ENCODE measurements at places on chromosomes 7 and 10.

GRCh38 chr7:99004216-99004615 is 125.9 kb downstream of the TRRAP start:
- DNase-seq: no peak

- DNase-seq: no peak
These were observed 19.2 kb downstream of the TBATA start for GRCh38 chr10:70765794-70766594.

DNA sequence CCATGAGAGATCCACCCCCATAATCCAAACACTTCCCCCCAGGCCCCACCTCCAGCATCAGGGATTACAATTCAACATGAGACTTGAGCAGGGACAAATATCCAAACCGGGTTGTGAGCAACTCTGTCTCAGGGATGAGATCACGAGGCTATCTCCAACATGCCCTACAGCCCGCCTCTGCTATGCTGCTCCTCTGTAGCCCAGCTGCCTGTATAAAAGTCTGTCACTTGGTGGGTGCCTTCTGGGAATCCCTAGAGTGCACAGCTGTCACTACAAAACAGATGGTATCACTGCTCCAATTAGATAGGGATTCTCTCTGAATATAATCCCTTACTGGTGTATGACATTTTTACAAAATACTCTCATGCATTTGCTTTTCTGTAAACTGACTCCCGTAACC is 114.9 kb upstream of the NANOS1 start:
- no peak for DNase-seq

DNA sequence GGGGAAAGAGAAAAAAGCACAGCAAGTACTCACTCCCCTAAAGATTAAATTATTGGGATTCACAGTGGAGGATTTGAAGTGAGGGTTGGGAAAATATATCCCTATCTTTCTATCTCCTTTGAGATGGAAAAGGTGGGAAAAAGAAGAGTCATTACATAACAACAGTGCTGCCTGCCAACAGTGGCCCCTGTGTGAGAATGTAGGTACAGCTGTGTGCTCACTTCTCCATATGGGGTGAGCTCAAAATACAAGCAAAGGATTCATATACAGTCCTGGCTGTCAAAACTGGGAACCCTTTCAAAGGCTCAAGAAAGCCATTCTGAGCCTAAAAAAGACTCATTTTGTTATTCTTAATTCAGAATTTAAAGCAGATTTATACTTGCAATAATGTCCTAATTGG is 458.5 kb downstream of the GPAM start:
- DNase-seq: no peak

DNA sequence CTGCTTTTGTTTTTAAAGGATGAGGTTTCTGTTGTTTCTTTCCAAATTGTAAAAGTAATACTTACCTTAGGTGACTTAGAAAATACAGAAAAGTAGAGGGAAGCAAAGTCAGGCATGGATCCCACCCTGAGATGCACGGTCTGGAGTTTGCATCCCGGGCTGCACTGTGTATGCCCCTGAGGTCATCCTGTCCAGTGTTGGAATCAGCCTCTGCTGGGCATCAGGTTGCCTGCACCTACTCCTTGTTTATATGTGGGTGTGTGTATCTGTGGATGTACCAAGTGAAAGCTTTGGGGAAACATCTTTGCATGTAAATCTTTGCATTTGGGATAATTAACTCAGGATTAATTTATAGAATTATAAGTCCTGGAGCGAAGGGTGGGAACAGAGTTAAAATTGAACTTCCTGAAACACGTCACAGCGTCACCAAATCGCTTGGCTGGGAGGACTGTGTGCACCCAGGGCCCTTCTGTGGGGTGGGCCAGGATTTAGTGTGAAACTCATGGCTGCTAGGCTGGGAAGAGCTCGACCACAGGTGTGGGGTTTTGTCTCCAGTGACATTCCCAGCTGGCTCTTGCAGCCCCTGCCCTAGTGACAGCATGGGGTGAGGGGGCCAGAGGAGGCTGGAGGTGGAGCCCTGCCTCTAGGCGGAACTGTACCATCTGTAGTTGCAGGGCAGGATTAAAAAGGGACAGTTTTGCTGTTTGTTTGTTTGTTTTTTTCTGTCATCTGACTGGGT is 27.9 kb downstream of the GTF2IRD1 start:
- no peak for DNase-seq

DNA sequence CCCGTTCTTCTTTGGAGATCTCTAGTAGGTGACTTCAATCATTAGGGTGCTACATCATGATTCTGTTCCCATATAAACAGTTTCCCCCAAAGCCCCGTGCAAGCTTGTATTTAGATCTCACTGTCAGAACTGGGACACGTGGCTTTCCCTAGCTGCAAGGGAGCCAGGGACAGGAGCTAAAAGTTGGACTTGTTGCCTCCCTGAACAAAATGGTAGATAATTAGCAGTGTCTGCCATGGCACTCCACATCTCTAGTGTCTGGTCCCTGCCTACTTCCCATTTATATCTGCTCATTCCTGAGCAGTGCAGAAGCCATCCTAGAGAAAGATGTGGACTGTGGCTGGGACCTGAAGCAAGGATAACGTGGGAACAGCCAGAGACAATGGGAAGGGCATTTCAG is 76.6 kb upstream of the FGFR2 start:
- DNase-seq: no peak

DNA sequence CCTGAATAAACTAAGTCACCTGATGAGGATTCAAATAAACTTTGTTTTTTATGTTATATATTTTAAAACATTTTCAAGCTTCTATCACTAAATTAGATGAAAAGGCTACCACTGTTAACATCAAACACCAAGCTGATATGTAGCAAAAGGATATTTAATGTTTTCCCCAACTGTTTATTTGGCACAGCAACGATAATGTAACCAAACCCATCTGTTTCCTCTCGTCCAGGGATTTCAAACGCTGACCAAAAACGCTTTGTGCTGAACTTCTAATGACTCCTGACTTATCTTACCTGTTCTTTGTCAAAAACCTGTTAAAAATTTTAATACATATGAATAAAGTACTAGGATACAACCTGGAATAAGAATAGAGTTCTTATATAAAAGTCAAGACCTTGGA is 30.5 kb downstream of the DCLRE1A start:
- no peak for DNase-seq

GRCh38 chr7:155922067-155922816 is 110.0 kb upstream of the SHH start:
- no peak for DNase-seq

GRCh38 chr7:27868131-27868550 is 128.2 kb downstream of the TAX1BP1 start:
- DNase-seq: no peak

- no peak for DNase-seq
These were observed 98.5 kb upstream of the RAB11FIP2 start for GRCh38 chr10:118145256-118145655.

DNA sequence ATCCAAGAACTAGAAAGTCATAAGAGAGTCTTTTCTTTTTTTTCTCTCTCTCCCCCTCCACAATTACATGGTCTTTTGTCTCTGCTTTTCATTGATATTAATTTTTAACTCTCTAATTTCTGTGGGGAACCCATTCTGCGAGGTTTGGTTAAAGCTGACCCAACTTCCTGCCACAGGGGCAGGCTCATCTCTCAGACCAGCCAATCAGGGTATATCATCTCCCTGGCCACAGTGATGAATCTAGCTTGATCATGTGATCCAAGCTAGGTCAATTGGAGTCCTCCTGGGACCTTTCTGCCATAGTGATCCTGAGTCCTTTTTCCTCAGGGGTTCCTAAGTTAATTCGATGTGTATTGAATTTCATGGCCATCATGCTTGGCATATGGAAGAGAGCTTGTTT is 38.0 kb upstream of the TRUB1 start:
- DNase-seq: no peak

- no peak for DNase-seq
These were observed 1.7 kb downstream of the CDK6 start for GRCh38 chr7:92834507-92835260.

DNA sequence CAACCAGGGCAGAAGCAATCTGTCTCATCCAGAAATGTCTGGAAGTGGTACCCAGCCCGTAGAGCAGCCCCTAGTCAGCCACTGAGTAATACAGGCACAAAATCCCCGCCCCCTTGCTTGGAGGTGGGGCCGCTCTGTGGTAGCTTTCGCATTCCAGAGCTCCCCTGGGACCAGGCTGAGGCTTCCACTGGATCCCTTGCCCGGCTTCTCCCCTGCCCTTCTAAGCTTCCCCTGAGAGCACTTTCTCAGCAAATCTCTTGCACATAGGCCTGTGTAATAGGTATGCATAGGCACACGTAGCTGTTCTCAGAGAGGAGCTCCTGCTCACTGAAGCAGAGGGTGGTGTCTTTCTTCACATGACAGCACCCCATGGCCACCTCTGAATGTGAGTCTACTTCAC is 144.2 kb downstream of the BMS1 start:
- DNase-seq: no peak

- no peak for DNase-seq
These were observed 38.0 kb upstream of the SRPK2 start for GRCh38 chr7:105426606-105427146.

DNA sequence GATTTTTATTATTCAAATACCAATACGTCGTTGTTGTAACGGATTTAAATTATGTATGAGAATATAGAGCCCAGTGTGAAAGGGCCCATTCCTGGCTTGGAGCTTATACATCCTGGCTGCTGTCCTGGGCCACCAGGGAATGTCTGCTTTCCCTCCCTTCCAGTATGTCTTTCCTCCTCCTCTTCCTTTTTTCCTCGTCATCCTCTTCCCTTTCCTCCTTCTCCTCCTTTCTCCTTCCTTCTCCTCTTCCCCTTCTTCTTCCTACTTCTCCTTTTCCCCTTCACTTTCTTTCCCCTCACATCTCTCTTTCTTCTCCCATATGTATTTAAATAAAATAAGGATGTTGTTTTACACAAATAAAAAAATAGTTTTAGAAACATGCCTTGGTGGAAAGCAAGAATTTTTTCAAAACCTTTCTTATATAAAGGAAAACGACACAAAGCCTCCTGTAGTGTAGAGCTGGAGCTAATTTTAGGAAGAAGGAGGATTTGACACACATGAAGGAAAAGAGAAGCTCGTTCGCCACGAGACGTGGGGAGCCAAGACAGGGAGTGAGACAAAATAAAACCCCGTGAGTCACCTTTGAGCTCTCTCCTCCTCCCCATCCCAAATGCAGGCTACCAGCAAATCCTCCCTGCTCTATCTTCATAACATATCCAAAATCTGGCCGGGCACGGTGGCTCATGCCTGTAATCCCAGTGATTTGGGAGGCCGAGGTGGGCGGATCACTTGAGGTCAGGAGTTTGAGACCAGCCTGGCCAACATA is 301.1 kb upstream of the LYZL1 start:
- DNase-seq: no peak

- DNase-seq: no peak
These were observed 41.2 kb upstream of the AGR3 start for GRCh38 chr7:16923019-16923418.

DNA sequence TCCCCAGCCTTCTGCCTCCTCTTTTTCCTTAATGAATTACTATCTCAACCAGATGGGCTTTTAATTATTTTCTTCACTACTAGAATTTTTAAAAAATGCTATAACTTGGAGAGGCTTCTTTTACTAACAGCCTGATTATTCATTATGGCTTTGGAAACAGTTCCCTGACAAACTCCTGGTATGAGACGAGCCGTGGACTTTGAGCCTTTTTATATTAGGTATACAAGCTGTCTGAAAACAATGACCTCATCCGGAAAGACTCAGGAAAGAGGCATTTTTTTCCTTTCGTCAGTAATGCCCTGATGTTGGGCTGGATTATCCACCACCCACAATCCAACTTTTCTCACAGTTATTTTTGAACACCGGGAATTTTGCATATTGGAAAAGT is 26.7 kb upstream of the ABLIM1 start:
- DNase-seq: no peak

- no peak for DNase-seq
These were observed 8.6 kb upstream of the LRRN3 start for GRCh38 chr7:111082351-111082750.

- DNase-seq: no peak
These were observed 128.2 kb downstream of the DOCK1 start for GRCh38 chr10:127033216-127034033.

DNA sequence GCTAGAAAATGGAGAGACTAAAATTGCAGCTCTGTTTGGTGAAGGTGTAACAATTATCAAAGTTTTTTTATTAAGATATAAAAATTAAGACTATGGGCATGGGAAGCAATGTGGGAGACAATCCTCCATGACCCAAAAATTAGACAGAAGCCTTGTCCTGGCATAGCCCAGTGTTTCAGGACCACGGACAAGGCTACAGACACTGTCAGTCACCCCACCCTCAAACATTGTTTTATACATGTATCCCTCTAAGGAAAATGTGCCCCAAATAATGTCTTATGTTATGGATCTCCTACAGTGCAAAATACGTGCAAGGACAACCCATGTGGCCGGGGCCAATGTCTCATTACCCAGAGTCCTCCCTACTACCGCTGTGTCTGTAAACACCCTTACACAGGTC is 24.0 kb downstream of the HABP2 start:
- no peak for DNase-seq

GRCh38 chr10:30215623-30216022 is 133.5 kb downstream of the MTPAP start:
- no peak for DNase-seq

- no peak for DNase-seq
These were observed 287.2 kb downstream of the ARL4A start for GRCh38 chr7:12974451-12975166.

- DNase-seq: no peak
These were observed 22.5 kb upstream of the CHRM2 start for GRCh38 chr7:136845899-136846465.

DNA sequence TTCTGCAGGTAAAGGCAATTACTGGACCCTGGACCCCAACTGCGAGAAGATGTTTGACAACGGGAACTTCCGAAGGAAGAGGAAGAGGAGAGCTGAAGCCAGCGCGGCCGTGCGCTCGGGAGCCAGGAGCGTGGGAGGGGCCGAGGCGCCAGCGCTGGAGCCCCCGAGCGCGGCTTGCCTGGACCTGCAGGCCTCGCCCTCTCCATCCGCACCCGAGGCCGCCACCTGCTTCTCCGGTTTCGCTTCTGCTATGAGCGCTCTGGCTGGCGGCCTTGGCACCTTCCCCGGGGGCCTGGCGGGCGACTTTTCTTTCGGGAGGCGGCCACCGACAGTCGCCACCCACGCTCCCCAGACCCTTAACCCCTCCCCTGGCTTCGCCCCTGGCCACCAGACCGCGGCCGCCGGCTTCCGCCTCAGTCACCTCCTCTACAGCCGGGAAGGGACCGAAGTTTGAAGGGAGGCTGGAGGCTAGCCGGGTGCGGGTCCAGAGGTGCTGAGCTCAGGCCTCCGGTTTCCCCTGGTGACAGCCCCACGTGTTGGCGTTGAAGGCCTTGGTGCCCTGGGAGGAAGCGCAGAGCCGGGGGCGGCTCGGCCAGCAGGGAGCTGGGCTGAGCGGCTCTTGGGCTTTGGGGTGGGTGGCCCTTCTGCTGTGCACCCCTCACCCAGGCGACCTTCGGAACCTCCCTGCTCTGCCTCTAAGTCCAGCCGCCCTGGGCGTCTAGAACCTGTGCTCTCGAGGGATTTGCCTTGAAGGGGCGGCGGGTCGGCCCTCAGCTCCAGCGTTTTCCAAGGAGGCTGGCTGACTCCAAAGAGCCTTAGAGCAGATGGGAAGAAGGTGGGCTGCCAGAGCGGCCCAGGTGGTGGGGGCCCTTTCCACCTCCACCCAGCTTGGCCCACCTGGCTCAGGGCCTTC is 1.8 kb downstream of the FOXI2 start:
- no peak for DNase-seq

All from GM12891 (cell line).